ENCODE measurements at places on chromosomes 3 and 15.
A peak's percentile ranks its signal among the peaks of the same experiment; 100 is the strongest.

GRCh38 chr3:112247900-112248299, 46.1 kb downstream of the SLC9C1 start:
- no peak for DNase-seq

DNA sequence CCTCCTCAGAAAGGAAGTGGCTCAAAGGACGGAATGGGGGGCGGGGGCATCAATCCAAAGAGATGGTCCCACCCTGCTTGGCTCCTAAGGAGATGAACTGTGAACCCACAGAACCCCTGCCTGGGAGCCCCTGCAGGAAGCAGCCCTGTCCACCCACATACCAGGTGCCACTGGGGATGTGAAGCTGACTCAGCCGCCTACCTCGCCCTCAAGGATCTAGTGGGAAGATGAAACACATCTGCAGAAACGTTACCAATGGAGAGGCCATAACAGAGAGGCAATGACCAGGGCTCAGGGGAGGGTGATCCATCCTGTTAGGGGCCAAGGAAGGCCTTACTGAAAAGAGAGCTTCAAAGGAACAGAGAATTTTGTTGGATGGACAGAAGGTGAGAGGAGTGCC, 35.1 kb downstream of the EAF1 start:
- no peak for DNase-seq

DNA sequence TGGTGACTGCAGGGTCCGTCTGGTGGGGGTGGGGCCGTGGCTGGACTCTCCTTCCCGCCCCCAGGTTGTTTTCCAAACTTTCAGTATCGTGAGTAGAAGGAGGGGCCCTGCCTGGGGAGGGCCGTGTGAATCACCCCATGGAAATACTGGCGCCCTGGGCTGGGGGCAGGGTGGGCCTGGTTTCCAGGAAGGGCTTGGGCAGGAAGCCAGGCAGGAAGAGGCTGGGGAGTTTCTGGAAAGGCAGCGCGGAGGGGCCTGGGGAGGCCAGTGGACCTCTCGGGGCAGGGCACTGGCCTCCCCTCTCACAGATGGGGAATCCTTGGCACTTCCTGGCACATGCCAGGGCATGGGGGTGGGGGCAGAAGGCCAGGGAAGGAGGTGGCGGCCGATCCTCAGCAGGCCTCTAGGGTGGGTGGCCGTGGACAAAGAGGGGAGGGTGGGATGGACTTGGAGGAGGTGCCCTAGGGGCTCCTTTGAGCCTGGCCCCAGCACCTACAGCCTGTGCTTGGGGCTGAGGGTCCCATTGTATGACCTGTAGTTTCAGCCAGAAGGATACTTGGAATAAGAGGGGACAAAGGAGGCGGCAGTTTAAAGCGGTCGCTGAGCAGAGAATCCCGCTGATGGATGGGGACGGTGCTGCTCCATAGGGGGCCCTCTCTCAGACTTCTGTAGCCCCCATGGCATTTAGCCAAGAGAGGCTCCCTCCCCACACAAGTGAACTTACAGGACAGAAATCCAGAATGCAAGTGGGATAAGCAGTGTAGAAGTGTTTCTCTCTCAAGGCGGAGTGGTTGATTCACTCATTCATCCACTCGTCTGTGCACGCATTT, 56.5 kb upstream of the GATA2 start:
- DNase-seq, result peak; percentile 85

- no peak for DNase-seq
Observed at GRCh38 chr15:89805241-89806209, 9.1 kb downstream of the ANPEP start.

DNA sequence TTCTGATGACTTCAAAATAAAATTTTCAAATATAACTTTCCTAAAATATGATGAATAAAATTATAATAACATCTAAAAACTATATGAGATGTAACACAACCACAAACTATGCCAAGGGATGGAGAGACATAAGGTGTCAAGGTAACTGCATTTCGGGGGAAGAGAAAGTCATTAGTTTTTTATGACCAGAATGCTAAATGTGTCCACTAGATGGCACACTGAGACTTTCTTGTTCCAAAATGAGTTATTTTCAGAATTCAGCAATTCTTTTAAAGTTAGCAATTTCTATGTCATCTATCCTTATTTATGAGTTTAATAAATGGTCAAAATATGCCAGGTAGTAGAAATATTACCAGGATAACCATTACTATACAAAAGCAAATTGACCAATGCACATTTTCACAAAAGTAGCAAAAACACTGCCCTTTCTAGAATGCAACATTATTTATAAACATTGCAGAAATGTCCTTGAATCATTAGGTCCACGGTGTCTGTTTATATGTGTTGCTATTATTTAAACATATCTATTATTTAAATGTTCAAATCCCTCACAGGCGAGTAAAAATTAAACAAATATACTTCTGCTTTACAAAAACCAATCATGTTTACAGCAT, 374.2 kb downstream of the PLCL2 start:
- no peak for DNase-seq

DNA sequence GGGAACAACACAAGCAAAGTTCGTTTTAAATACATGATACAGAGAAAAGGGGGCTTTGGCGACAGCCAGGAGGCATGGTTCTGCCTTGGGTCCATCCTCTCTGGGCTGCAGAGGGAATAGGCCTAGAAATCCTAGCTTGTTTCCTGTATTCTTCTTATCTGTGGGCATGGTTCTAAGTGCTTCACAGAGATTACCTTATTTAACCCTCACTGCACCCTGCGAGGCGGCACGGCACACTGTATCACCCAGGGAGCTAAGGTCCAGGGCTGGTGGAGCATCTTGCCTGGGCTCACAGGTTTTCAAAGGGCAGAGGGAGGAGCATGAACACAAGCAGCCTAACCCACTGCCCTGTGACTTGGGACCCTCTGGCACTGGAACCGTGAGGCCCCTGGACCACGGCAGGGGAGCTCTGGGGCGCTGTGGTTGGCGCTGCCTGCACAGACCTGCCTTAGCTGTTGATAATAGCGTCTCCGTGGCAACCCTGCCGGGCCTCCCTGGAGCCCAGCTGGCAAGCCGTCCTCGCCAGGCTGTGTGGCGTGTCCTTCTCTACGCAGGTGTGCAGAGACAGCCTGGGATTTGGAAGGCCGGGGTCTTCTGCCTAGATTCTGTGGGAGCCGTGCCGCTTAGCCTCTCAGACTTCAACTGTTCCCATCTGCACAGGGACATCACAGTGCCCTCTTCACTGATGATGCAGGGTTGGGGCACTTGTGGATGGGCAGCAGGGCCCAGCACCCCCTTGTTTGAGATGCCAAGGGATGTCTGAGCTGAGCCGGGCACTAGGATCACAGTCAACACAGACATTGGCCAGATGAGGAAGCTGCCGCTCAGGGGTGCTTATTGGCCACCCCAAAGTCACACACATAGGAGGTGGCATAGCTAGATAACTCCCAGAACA, 154.6 kb upstream of the TLE3 start:
- no peak for DNase-seq

DNA sequence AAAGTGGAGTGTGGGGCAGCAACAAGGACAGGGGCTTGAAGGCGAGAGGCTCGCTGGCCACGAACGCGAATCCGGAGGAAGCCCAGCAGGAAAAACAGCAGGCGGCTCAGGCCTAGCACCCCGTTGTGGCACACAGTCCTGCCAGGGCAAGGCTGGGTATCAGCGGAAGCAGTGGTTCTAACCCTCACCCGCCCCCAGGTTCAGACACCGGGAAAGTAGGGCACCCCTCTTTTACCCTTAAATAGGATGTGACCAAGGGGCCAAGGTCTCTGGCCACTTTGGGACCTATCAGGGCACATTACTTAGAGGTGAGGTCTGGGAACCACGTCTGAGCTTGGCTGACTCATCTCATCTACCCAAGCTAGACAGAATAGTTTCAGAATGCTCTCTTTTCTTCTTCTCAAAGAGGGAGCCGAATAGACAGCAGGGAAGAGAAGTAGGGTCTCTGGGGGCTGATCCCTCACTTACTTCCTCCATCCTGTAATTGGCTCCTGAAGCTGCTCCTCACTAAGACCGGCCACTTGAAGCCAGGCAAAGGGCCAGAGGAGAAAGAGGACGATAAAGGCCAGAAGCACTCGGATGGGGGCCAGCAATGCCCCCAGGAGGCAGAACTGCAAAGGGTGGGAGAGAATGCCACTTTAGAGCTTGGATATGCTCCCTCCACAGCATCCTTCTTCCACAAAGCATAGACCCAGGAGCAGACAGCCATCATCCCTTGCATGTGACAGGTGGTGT, 1.7 kb downstream of the LPCAT4 start:
- no peak for DNase-seq

DNA sequence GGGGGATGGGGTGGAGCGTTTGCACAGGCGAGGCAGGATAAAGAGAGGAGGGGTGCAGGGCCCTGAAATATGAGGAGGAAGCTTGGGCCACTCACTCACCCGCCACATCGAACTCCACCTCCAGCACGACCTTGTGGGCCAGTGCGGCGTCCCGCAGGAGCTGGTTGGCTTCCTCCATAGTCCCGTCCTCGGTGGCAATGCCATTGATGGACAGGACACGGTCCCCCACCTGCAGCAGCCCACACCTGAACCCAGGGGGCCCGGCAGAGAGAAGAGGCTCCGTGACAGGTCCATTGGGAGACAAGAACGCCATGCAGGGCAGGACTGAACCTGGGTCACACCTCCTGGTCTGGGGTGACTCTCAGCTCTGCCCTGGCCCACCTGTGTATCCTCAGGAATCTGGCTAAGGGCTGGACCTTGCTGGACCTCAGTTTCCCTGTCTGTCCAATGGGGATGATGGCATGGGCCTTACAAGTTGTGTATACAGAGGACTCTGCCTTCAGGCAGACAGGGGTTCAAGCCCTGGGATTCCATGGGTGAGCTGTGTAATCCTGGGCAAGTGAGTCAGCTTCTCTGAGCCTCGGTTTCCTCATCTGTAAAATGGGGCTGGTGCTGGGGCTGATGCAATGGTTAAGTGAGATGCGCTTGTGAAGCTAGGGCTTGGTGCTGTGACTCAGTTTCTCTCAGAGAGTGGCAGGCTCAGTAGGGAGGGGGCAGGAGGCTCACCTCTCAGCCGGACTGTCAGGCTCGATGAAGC, 26.4 kb downstream of the GRIP2 start:
- DNase-seq, result no peak

- DNase-seq, result no peak
Observed at GRCh38 chr3:81462921-81463320, 298.5 kb downstream of the GBE1 start.

- no peak for DNase-seq
Observed at GRCh38 chr3:112314649-112315048, 18.3 kb upstream of the CD200 start.

- no peak for DNase-seq
Observed at GRCh38 chr3:132513057-132513456, 84.0 kb upstream of the ACKR4 start.

DNA sequence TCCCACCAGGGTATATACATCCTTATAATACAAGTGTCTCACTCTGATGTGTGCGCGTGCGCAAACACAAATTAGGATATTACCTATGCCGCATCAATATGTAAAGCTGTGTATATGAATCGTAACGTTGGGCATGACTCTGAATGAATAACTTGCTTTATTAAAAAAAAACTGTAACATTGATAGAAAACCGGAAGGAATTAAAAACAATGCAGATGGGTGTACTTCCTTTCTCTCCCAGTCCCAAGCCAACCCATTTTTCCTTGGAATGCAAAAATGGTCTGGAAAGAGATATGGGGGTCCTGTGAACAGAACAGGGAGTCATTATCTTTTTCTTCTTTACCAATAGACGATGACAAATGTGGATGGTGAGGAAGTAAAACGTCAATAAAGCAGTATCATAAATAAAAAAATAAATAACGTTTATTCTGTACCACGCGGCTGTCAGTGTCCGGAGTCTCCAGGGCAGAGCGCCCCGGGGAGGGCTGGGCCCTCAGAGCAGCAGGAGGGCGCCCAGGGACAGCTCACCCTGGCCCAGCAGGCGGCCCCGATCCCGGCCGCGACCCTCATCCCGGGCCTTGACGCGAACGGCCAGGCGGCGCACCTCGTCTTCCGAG, 1.6 kb downstream of the C2CD4B start:
- no peak for DNase-seq
